ENCODE measurements at places on chromosomes 12 and 14.

GRCh38 chr12:119247007-119247719, 68.4 kb downstream of the HSPB8 start:
- DNase-seq = no peak

GRCh38 chr12:54040148-54040494, 7.3 kb downstream of the HOXC5 start:
- DNase-seq = no peak

DNA sequence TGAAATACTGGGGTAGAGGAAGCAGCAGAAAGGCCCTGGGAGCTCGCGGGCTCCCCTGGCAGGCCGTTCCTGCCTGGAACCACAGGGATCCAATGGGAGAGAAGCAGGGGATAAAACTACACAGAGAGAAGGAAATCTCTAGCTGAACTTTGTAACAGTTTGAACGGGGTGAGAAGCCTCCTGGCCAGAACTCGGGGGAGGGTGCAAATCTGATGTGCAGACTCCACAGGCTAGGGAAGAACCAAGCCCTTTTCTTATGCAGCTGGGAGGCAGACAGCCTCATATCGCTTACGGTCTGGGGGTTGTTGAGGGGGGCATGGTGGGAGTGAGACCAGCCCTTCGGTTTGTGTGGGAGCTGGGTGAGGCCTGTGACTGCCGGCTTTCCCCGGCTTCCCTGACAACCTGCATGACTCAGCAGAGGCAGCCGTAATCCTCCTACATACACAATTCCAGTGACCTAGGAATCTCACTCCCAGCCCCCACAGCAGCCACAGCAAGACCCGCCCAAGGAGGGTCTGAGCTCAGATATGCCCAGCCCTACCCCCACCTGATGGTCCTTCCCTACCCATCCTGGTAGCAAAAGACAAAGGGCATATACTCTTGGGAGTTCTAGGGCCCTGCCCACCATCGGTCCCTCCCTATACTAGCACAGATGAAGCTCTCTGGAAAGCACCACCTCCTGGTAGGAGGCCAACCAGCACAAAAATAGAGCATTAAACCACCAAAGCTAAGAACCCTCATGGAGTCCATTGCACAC, 143.0 kb downstream of the TMTC1 start:
- DNase-seq = no peak

- no peak for DNase-seq
These were observed 12.8 kb downstream of the PGF start for GRCh38 chr14:74942608-74943007.

- DNase-seq = no peak
These were observed 10.4 kb downstream of the B4GALNT1 start for GRCh38 chr12:57622293-57623245.

GRCh38 chr14:28813810-28814209, 47.2 kb downstream of the FOXG1 start:
- DNase-seq = no peak

DNA sequence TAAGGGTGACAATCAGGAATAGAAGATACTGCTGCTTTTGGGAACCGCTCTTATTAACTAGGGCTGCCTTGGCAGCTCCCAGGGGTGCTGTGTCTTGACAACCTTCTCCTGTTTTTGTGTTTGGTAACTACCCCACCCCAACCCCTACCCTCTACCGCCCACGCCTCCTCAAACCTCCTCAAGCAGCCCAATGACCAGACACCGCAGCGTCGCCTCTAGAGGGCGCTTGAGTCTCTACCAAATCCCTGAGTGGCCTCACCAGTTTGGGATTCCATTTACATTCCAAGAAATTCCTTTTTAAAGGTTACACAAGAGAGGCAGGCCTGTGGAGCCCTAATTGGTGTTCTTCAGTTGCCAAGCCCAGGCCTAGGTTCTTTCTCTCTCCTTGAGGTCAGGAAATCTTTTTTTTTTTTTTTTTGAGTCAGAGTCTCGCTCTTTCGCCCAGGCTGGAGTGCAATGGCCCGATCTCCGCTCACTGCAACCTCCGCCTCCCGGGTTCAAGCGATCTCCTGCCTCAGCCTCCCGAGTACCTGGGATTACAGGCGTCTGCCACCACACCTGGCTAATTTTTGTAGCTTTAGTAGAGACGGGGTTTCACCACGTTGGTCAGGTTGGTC, 72.4 kb upstream of the USP44 start:
- DNase-seq = no peak

- no peak for DNase-seq
These were observed 38.9 kb downstream of the NIN start for GRCh38 chr14:50792051-50792477.

GRCh38 chr12:120468821-120469449, 613 bp downstream of the SRSF9 start:
- DNase-seq = no peak

DNA sequence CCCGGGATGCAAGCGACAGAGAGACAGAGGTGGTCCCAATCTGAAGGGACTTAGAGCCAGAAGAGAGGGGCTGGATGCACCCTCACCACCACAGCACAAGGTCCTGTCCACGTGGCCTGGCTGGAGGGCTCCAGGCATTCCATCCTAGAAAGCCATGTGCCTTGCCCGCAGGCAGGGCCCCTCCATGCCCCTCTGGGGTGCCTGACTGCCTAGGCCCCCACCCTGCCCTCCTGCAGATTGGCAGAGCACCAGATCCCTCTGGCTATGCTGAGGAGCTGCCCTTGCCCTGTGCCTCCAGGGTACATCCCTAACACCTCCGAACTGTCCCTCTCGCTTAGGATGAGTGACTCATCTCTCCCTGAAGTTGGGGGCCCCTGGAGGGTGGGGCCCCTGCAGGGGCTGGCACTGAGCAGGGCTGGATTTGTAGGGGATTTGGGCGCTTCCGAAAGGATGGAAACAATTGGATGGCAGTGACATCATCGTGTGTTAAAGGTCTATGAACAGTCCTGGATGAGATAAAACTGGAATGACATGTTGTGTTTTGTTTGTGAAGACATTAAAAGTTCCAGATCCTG, 50.9 kb downstream of the CHGA start:
- no peak for DNase-seq

DNA sequence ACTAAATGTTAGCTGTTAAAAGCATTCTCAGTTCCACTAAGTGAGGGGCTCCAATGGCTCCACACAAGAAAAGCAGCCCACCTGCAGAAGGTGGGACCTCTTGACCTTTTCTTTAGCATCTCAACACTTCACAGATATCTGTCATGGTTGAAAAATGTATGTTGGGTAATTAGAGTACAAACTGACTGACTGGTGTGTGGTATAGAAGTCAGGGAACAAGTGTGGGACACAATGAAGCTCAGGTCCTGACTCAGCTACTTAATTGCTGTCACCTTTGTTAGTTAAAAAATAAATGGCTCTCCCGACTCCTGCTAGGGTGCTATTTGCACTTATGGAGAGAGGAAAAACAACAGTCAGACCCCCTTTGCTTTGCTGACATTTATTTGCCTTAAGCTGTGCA, 299.0 kb downstream of the TTC6 start:
- DNase-seq = no peak

- DNase-seq = no peak
These were observed 139.1 kb downstream of the TMTC1 start for GRCh38 chr12:29644536-29645162.
